Common myeloid progenitor, CD34-positive (primary cell): ENCODE measurements at places on chromosomes 1 and 21.

- no peak overlapping the region for H3K4me3 ChIP-seq
- no peak overlapping the region for H3K27ac ChIP-seq
- H3K36me3 ChIP-seq: no peaks in the 10 kb centered on the region
- no peaks in the 10 kb centered on the region for H3K27me3 ChIP-seq
- no peaks in the 10 kb centered on the region for H3K4me1 ChIP-seq
- no peak for DNase-seq
These were observed 253.8 kb downstream of the LTN1 start for GRCh38 chr21:28738882-28739281.

- H3K4me1 ChIP-seq: no peaks in the 10 kb centered on the region
- no peaks in the 10 kb centered on the region for H3K36me3 ChIP-seq
- no peak for DNase-seq
- H3K27me3 ChIP-seq: no peaks in the 10 kb centered on the region
- no peak overlapping the region for H3K27ac ChIP-seq
These were observed 34.5 kb downstream of the NTNG1 start for GRCh38 chr1:107175102-107175909.

- no peaks in the 10 kb centered on the region for H3K36me3 ChIP-seq
- no peak for DNase-seq
- no peaks in the 10 kb centered on the region for H3K27me3 ChIP-seq
- no peaks in the 10 kb centered on the region for H3K4me1 ChIP-seq
These were observed 180.2 kb upstream of the MAP1LC3C start for GRCh38 chr1:242178924-242179708.

DNA sequence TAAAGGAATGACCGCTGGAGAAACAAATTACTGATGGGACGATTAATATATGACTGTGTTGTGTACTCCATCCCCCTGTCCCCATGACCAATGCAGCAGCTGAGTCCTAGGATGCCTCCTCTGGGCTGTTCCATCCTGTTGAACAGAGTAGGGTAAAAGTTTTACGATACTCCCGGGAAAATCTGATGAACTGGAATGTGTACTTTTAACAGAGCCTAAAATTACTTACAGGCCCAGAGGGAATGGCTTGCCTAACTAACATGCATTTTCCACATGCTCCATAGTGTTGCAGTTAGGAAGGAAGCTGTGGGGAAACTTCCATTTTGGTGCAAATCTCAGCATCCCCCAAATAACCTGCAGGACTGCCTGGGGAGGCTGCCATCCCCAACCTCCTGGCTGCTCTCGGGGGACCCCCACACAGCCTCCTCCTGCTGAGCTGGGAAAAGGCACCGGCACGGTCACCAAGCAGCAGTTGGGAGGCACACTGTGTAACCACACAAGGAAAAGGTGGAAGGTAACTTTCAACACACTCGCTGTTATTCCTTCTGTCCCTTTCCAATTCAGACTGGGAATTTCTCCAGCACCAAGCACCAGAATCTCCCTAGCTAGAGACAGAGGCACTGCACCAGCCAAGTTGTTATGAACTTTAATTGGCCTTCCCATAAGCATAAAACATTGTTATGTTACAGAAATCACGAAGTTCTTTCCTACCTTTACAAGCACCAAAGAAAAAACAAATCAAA is 97.2 kb downstream of the BCAR3 start:
- DNase-seq: no peak
- H3K4me1 ChIP-seq: peaks cover 2% of the 10 kb centered on the region
- no peaks in the 10 kb centered on the region for H3K27me3 ChIP-seq
- H3K4me3 ChIP-seq: no peak overlapping the region
- no peak overlapping the region for H3K27ac ChIP-seq

GRCh38 chr1:203373991-203374390 is 23.1 kb upstream of the FMOD start:
- DNase-seq: no peak
- no peak overlapping the region for H3K27ac ChIP-seq
- H3K36me3 ChIP-seq: no peaks in the 10 kb centered on the region
- H3K4me1 ChIP-seq: no peaks in the 10 kb centered on the region
- peaks cover 7% of the 10 kb centered on the region for H3K27me3 ChIP-seq

DNA sequence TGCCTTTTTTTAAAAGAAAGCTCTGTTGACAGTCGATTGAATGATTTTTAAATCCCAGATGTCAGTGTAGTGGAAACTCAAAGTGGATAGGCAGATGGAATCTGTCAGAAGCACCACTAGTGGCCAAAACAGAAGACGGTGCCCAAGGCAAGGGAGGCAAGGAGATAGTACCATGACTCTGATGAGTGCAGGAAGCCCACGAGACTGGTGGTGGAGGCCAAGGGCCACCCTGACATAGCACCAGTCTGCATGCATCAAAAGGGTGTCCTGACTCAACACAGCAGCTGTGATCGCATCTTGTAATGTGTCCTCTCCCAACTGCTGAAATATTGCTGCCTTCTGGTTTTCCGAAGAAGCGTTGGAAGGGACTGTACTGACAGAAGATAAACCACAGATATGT is 124.1 kb upstream of the PAPPA2 start:
- no peaks in the 10 kb centered on the region for H3K36me3 ChIP-seq
- H3K27ac ChIP-seq: no peak overlapping the region
- no peaks in the 10 kb centered on the region for H3K4me1 ChIP-seq
- no peak overlapping the region for H3K4me3 ChIP-seq

- H3K36me3 ChIP-seq: no peaks in the 10 kb centered on the region
- no peak overlapping the region for H3K27ac ChIP-seq
- H3K27me3 ChIP-seq: no peaks in the 10 kb centered on the region
These were observed 20.0 kb upstream of the LAMC1 start for GRCh38 chr1:183003203-183003602.

- H3K27me3 ChIP-seq: no peaks in the 10 kb centered on the region
- peaks cover 13% of the 10 kb centered on the region for H3K4me1 ChIP-seq
- peaks cover 2% of the 10 kb centered on the region for H3K36me3 ChIP-seq
- peak overlapping the region; percentile 72 for H3K27ac ChIP-seq
These were observed 3.8 kb downstream of the PTAFR start for GRCh38 chr1:28172713-28173150.

DNA sequence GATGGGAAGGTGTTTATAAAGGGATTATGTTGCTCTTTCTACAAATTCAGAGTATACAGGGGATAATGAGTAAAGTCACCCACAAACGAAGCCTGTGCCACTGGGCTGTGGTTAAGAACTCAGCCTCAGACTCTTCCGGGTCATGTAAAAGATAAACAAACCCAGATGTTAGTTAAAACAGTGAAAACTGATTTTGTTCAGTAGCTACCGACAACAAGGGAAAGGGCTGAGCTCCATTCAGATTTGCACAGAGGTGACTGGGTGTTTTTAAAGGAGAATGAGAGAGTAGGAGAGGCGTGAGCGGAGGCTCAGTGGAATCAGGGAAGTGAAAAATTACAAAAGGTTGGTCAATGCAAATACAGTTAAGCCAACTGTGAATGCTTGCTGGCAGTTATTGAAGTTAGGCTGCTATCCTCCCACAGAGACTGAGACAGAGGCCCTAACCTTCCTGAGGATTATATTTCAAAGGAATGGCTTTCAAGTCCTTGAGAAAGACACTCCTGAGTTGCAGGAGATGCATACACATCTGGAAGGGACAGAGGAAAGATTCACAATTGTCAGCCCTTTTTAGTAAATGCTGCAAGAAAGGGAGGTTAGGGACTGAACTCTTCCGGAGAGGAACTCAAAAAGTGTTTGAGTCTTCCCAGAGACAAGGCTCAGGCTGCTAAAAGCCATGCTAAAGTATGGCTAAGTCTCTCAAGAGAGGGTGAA is 29.9 kb upstream of the SAMD13 start:
- H3K4me1 ChIP-seq: no peaks in the 10 kb centered on the region
- no peak overlapping the region for H3K27ac ChIP-seq
- H3K36me3 ChIP-seq: no peaks in the 10 kb centered on the region
- H3K27me3 ChIP-seq: no peaks in the 10 kb centered on the region

DNA sequence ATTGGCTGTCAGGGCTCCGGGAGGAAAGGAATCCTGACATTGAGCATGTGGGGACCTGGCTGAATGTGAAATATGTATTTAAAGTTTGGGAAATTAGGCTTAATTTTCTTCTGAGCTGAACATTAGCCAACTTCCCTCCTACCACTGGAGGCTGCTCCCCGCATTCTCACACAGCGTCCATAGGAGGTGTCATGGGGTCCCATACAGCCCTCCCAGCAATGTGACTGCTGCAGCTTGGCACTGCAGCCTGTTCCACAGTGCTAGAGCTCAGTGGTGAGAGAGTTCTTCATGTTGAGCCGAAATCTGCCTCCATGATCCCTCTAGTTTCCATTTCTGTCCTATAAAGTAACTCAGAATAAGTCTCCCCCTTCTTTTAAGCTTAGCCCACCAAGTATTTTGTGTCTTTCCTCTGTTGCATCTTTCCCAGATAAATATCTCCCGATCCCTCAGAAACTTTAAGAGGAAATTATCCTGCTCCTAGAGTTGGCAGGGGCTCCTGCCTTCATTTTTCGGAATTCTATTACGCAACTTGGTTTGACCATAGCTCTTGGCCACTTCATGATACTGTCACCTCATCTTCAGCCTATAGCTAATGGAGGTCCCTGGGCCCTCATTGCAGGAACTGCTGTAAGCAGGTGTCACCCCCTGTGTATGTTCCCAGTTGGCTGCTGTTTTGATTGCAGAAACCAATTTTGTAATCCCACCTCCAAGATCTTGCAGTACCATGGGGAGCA is 2.0 kb downstream of the FCRL6 start:
- peaks cover 13% of the 10 kb centered on the region for H3K4me1 ChIP-seq
- no peaks in the 10 kb centered on the region for H3K27me3 ChIP-seq
- no peak overlapping the region for H3K4me3 ChIP-seq

DNA sequence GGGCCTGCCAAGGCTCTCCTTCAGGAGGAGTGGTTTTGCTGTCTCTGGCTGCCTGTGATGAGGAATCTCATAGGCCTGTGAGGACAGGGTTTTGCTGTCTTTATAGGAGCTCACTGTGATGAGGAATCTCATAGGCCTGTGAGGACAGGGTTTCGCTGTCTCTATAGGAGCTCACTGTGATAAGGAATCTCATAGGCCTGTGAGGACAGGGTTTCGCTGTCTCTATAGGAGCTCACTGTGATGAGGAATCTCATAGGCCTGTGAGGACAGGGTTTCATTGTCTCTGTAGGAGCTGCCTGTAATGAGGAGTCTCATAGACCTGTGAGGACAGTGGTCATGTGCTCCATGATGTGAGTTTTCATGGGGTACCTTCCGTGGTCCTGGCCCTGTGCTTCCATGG is 29.0 kb downstream of the CLIC6 start:
- no peak overlapping the region for H3K27ac ChIP-seq
- H3K36me3 ChIP-seq: no peaks in the 10 kb centered on the region
- H3K4me3 ChIP-seq: no peak overlapping the region
- H3K4me1 ChIP-seq: no peaks in the 10 kb centered on the region
- H3K27me3 ChIP-seq: no peaks in the 10 kb centered on the region

- no peaks in the 10 kb centered on the region for H3K36me3 ChIP-seq
- DNase-seq: no peak
- peaks cover 13% of the 10 kb centered on the region for H3K27me3 ChIP-seq
- no peak overlapping the region for H3K4me3 ChIP-seq
These were observed 735 bp upstream of the BRINP3 start for GRCh38 chr1:190478149-190479049.

DNA sequence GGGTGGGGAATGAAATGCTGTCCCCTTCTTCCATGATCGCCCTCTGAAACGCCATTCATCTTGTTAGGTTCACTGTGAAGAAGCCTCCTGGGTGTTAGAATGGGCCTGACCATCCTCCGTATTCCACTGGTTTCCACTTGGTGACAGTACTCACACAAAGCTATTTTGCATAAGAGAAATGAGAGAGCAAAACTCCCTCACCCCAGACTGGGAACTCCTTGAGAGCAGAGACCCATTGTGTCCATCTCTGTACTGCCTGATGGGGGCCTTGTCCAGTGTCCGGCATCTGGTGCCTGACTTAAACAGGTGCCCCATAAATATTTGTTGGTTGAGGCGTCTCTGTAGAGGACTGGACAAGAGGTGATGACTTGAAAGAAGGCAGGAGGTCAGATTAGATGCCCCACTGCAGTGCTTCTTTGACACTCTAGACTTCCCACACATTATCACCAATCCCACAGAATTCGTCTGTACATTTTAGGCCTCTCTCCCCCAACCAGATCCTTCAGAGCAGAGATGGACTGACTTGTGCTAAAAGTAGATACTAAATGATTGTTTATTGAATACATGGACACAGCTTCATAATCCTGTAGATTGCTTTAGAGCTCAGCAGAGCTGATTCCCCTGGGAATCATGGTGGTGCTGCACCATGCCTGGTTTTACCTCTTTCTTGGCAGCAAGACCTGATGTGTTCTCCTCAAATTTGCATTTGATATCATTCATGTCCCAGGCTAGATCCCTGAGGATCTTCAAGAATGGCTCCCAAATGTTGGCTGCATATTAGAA is 22.4 kb upstream of the KCNA2 start:
- DNase-seq: no peak
- H3K27ac ChIP-seq: no peak overlapping the region
- no peaks in the 10 kb centered on the region for H3K36me3 ChIP-seq
- H3K27me3 ChIP-seq: peaks cover under 1% of the 10 kb centered on the region

DNA sequence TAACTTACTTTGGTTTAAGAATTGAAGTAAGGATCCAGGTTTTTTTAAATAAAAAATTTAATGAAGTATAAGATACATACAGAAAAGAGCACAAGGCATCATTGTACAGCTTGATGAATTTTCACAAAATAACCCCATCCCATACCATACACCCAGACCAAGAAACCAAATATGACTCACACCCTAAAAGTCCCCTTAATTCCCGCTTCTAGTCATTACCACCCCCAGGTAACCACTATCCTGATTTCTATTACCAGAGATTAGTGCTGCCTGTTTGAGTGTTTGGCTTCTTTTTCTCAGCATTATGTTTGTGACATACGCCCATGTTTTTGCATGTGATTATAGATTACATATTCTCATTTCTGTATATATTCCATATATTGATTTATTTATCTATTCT is 98.5 kb upstream of the HIVEP3 start:
- DNase-seq: no peak
- peaks cover 8% of the 10 kb centered on the region for H3K4me1 ChIP-seq
- no peaks in the 10 kb centered on the region for H3K27me3 ChIP-seq
- no peak overlapping the region for H3K4me3 ChIP-seq

DNA sequence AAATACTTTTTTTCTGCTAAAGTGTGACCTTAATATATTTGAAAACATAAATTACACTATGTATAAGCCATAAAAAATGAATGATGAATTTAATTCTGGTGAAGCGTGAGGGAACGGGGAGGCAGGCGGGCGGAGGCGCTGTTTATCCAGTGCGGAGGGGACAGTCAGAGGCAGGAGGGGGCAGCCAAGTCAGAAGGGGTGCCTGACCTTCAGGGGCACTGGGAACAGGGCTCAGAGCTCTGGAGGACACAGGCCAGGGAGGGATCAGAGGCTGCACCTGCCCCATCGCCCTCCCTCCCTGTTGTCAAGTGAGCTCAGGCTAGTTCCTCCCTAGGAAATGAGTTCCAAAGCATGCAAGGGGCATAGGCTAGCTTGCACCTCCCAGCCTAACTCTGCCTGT is 82.0 kb upstream of the CASZ1 start:
- H3K27me3 ChIP-seq: peaks cover 1% of the 10 kb centered on the region
- H3K36me3 ChIP-seq: no peaks in the 10 kb centered on the region
- DNase-seq: no peak
- no peak overlapping the region for H3K27ac ChIP-seq

GRCh38 chr1:53143527-53143926 is 1.1 kb upstream of the SLC1A7 start:
- no peak for DNase-seq
- H3K27me3 ChIP-seq: no peaks in the 10 kb centered on the region
- no peak overlapping the region for H3K27ac ChIP-seq
- H3K4me1 ChIP-seq: no peaks in the 10 kb centered on the region
